ENCODE measurements at places on chromosomes 16 and 17.

DNA sequence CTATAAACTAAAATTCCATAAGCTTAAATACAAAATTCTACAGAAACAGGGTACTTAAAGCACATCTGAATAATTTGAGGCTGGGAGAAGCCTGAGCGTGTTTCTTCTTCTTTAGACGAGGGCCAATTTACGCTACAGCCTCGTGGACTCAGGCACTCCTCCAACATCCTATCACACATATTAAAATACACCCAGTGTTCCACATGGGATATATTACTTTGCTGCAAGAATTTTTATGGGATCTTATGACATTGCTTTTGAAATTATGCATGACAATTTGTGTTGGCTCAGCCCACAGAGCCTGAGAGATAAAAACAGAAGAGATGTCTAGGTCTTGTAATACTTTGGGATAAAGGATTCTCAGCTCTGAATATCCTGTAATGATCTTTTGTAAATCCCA lies 3.5 kb upstream of the TANGO6 start:
- DNase-seq = no peak

GRCh38 chr16:75023009-75023408 lies 24.2 kb downstream of the ZNRF1 start:
- no peak for DNase-seq

DNA sequence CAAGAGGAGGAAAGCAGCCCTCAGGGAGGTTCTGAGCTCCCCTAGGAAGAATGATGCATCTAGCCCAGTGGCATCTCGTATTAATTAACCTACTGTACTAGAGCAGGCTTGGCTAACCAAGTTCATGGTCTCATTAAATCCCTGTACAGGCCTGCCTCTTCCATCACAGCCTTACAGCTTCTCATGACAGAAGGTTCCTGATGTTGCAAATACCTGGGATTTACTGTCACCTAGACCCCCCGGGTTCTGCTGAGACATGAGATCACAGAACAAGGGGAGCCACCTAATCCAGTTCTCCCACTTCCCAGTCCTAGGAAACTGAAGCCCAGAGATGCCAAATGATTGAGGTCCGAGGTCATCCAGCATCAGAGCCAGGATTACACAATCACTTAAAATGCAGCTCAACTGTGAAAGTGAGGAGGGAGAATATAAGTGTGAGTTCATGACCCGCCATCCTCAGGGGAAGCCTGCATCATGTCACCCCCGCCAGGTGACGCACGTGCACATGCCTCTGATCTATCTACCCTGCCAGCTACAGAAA lies 23.9 kb downstream of the ACLY start:
- no peak for DNase-seq

DNA sequence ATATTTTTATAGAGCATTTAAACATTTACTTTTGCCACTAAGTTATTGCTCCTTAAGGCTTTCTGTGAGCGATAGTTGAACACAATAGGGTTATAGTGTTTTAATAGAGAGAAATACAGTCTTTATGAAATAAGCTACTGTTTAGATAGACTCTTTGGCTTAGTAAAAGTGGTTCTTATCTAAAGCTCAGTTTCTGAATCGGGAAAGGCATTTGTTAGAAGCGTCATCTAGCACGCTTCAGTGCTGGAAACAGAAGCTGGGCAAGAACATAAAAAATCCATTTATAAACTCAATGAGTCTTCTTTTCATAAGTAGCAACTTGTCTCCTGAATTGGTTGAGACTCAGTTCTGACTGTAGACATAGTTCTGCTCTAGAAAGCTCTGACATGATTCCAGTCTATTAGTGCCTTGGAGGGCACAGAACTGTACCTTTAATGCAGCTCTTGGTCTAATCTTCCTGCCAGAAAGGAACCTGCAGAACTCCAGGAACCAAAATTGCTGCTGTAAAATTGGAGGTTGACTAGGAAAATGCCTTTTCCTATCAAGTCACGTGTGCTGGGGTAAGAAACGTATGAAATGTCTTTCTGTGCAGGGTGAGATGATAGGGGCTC lies 55.4 kb upstream of the DNAJA2 start:
- DNase-seq = no peak

DNA sequence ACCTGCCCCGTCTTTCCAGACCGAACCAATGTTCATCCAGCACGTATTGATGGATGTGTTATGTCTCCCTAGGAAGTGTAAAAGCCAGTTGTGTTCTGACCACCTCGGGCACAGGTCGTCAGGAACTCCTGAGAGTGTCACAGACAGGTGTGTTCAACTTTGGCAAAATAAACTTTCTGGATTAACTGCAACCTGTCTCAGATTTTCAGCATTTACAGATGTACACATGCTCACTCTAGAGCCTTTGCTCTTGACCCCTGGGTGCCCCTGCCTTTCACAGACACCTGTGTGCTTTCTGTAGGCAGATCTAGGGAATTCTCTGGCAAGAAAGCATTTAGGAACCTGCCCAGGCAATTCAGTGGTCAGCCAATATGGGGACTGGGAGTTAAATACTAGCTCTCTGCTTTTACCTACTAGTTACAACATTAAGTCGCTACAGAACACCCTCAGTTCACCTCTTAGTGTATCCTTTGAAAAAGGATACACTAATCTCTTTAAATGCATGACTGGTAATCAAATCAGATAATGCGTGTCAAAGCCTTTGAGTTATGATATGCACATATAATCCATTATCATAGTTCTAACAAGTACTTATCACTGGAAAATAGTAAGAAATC lies 188.9 kb downstream of the CPPED1 start:
- DNase-seq = no peak

DNA sequence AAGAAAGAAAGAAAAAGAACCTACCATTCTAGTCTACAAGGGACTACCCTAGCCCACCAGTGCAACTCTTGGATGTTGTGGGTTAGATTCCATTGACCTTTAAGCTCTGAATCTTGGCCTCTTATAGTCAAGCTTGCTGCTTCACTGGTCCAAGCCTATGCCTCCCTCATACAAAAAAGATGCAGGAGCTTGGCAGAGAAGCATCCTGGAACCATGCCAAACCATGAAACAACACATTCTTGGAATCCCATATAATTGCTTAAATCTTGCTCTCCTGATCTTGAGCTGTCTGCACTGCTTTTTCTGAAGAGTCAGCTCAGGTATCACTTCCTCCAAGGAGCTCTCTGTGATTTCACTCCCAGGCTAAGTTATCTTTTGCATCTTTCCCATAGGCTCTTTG lies 117.9 kb upstream of the GPR139 start:
- no peak for DNase-seq
